ENCODE measurements at places on chromosomes 13 and 19. TPM values are rescaled to one million over a fixed set of nuclear protein-coding genes. Genes with fewer than 3 reads are reported as not detected.

DNA sequence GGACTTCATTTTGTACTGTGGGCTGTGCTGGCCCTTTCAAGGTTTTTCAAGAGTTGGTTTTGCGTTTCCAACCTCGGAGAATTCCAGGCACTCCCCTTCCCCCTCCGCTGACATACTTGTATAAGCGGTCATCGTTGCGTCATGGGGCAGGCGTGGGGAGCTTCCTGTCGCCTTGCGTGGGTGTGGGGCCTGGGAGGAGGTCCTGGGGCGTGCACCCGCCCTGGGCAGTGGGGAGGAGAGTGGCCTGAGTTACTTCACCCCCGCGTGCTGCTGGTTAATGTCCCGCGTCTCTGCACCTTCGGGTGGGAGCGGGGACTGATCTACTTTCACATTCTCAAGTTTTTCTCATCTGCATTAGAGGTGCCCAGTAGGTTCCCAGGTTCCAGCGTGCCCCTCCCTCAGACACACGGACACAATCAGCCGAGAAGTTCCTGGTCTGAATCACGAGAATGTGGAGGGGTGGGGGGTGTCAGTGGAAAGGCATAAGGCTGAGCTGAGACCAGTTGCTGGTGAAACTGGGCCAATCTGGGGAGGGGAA, 4.1 kb downstream of the IER2 start:
- H3K36me3 ChIP-seq: no peaks in the 10 kb centered on the region
- H3K27ac ChIP-seq: peak overlapping the region; percentile 97
- peak overlapping the region; percentile 82 for H3K4me3 ChIP-seq
- DNase-seq: peak; percentile 69
- peaks cover 7% of the 10 kb centered on the region for H3K4me1 ChIP-seq
- H3K27me3 ChIP-seq: no peaks in the 10 kb centered on the region

GRCh38 chr19:18839465-18840287, 7.9 kb downstream of the UPF1 start:
- peaks cover 38% of the 10 kb centered on the region for H3K36me3 ChIP-seq
- H3K27me3 ChIP-seq: no peaks in the 10 kb centered on the region
- peaks cover 3% of the 10 kb centered on the region for H3K4me1 ChIP-seq
- H3K4me3 ChIP-seq: no peak overlapping the region
- peak; percentile 59 for DNase-seq

DNA sequence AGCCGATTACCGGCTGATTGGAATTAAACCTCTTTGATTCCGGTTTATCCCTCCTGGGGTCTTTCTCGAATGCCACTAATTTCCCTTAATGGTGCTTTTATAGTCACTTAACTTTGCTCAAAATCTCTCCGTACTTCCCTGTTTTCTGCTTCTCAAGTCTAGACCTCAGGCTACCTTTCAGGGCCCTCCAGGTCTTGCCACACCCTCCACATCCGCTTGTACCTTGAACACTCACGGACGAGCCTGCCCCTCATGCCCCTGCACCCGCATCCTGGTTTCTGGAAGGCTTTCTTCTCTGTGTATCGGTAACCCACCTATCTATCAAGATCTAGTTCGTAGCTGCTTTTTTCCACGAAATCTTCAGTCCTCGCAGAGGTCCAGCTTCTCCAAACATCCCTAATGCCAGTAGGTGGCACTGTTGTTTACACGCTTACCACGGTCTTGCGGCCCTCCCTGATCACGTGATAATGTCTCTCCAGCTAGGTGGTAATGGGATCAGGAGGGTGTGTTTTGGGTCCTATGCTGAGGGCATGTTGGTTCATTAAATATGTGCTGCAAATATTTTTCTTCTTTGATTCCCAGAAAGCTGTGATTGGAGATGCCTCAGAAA, 13.8 kb downstream of the ATP12A start:
- DNase-seq: peak; percentile 90
- no peaks in the 10 kb centered on the region for H3K36me3 ChIP-seq
- H3K27ac ChIP-seq: no peak overlapping the region
- H3K4me3 ChIP-seq: no peak overlapping the region
- no peaks in the 10 kb centered on the region for H3K4me1 ChIP-seq

DNA sequence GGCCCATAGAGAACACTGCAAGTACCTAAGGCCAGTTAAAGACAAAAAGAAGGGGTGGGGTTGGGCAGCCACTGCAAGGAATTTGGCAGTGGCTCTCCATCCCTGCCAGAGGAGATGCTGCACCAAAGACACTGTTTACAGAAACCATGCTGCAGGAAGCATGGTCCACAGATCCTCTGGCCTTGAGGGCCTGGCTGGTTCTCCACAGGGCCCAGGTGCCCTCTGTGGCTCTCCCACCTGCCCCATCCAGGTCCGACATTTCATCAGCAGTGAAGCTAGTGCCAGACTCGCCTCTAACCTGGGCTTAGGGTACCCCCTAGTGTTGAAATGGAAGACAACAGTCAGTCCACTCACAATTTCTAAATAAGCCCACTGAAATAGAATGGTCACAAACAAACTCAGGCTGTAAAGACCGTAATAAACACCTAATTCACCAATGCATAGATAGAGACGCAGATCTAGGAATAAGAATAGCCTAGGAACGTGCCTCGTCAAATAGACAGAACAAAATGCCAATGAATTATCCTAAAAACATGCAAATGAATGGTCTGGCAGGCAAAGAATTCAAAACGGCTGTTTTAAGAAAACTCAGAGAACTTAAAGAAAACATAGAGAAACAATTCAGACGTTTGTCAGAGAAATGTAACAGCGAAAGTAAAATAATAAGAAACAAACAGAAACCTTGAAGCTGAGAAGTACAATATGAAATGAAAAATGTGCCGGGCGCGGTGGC, 23.3 kb downstream of the LYPD4 start:
- H3K27ac ChIP-seq: no peak overlapping the region
- H3K4me3 ChIP-seq: no peak overlapping the region
- H3K4me1 ChIP-seq: no peaks in the 10 kb centered on the region
- no peaks in the 10 kb centered on the region for H3K36me3 ChIP-seq

GRCh38 chr19:39438270-39438934, 2.7 kb upstream of the RPS16 start:
- no peak overlapping the region for H3K27ac ChIP-seq
- H3K4me3 ChIP-seq: no peak overlapping the region
- H3K4me1 ChIP-seq: no peaks in the 10 kb centered on the region
- H3K27me3 ChIP-seq: no peaks in the 10 kb centered on the region
- peaks cover 15% of the 10 kb centered on the region for H3K36me3 ChIP-seq

- H3K36me3 ChIP-seq: peaks cover 6% of the 10 kb centered on the region
- no peaks in the 10 kb centered on the region for H3K4me1 ChIP-seq
These were observed 848 bp downstream of the C19orf44 start for GRCh38 chr19:16497042-16497441.

DNA sequence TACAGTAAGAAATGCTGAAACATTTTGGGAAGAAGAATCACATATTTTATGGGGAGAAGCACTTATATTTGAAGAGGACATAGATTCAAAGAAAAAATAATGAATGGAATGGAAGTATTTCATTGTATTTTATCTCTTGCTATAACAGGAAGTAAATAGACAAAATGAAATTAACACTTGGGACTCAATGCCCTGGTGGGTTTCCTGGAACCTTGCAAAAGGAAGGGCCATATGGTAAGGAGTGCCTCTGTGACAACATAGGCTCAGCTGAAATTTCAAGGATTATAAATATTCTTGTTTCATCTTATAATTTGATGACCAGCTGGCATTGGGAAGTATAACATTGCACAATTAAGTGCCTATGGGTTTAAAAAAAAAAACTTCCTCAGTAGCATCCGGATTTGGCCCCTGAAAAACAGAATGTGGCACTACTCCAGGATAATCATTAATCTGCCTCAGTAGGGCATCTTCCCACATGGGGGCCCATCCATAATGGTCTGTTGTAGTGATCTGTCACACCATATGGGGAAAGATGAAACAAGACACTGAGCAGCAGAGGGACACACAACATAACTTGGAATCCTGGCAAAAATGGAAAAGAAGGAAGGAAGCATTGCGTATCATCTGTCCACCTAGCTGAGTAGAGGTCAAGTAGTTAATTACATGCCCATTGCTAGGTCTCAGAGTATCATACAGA, 321.6 kb downstream of the NDFIP2 start:
- DNase-seq: no peak
- no peak overlapping the region for H3K27ac ChIP-seq
- H3K36me3 ChIP-seq: no peaks in the 10 kb centered on the region
- H3K27me3 ChIP-seq: no peaks in the 10 kb centered on the region
- H3K4me3 ChIP-seq: no peak overlapping the region
- peaks cover 15% of the 10 kb centered on the region for H3K4me1 ChIP-seq

- no peak for DNase-seq
- no peaks in the 10 kb centered on the region for H3K4me1 ChIP-seq
- H3K36me3 ChIP-seq: no peaks in the 10 kb centered on the region
- H3K27me3 ChIP-seq: no peaks in the 10 kb centered on the region
These were observed 418 bp downstream of the ZNF444 start for GRCh38 chr19:56141417-56141993.

DNA sequence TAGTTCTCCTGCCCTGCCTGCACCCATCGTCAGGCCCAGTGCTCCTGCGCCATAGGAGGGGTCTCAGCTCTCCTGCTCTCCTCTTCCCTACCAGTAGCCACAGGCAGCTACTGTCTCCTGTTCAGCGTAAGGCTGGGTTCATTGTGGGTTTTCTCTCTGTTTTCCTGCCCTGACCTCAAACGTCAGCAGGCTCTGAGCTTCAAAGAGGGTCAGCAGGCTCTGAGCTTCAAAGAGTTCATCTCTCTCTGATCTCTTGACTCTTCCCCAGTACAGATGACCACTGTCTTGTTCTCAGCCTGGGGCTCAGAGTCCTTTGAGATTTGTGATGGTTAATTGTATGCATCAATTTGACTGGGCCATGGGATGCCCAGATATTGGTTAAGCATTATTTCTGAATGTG, 4.6 kb upstream of the CPB2 start:
- no peaks in the 10 kb centered on the region for H3K4me1 ChIP-seq
- H3K36me3 ChIP-seq: no peaks in the 10 kb centered on the region
- no peak overlapping the region for H3K27ac ChIP-seq
- no peaks in the 10 kb centered on the region for H3K27me3 ChIP-seq
- no peak for DNase-seq
- no peak overlapping the region for H3K4me3 ChIP-seq

DNA sequence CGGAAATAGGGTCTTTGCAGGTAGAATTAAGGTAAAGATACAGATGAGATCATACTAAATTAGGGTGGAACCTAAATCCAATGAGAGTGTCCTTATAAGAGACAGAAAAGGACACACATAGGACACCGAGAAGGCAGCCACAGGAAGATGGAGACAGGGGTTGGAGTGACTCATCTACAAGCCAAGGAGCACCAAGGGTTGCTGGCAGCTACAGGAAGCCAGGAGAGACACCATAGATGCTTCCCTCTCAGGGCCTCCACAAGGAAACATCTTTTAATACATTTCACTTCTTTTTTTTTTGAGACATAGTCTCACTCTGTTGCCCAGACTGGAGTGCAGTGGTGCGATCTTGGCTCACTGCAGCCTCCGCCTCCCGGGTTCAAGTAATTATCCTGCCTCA, 10.1 kb downstream of the TMEM143 start:
- no peaks in the 10 kb centered on the region for H3K4me1 ChIP-seq
- no peak for DNase-seq
- H3K27me3 ChIP-seq: no peaks in the 10 kb centered on the region
- H3K36me3 ChIP-seq: no peaks in the 10 kb centered on the region
- no peak overlapping the region for H3K4me3 ChIP-seq
- no peak overlapping the region for H3K27ac ChIP-seq

DNA sequence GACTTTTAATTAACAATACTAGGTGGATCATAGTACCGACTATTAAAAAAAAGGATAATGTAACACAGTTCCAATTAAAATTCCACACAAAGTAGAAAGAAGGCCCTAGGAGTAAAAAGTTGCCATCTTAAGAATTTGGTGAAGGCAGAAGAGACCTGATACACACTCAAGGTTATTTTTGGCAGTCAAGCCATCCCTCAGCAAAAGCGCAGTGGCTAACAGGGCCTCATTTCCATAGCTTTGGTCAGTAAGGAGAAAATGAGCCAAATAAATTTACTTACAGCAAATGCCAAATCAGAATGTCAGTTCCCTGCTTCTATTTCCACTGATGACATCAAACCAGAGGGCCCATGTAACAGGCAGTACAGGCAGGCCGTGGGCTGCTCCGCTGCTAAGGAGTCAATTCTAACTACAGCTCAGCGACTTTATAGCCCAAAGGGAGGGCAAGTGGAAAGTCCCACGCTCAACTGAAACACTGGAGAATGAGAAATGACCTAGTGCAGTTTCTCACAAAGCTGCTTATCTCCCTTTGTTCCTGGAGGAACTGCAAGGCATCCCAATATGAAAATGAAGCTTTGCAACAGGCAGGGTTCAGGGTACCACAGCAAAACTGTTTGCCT, 6.3 kb downstream of the ARGLU1 start:
- DNase-seq: no peak
- peak overlapping the region; percentile 24 for H3K4me3 ChIP-seq
- H3K27ac ChIP-seq: peak overlapping the region; percentile 3

DNA sequence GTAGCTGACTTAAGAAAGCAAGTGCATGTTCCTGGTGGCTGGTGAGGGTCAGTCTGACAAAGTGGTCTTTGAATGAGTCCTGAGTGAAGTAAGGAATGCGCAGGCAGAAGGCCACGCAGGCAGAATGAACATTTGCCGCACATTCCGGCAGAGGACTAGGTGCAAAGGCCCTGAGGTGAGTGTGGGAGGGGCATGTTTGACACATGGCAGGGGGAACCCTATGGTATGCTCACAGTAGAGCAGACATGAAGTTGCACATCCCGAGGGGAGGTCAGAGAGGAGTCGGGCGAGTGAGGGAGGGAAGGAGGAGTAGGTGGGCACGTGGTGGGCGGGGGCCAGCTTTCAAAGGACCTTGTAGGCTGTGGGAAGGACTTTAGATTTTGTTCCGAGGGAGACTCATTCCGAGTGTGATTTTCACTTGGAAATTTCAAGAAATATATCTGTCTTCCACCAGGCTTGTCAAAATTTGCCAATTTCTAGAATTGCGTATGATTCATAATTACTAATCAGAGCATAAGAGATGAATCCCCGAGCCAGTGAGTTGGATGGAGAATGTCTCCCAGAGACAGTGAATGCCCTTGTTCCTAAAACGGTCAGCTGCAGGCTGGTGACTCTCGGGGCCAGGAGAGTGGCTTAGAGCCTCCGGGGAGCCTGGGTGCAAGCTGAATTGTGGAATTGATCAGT, 40.3 kb downstream of the ERICH6B start:
- H3K4me3 ChIP-seq: no peak overlapping the region
- H3K4me1 ChIP-seq: no peaks in the 10 kb centered on the region
- H3K27me3 ChIP-seq: peaks cover 6% of the 10 kb centered on the region
- no peak overlapping the region for H3K27ac ChIP-seq
- no peaks in the 10 kb centered on the region for H3K36me3 ChIP-seq

DNA sequence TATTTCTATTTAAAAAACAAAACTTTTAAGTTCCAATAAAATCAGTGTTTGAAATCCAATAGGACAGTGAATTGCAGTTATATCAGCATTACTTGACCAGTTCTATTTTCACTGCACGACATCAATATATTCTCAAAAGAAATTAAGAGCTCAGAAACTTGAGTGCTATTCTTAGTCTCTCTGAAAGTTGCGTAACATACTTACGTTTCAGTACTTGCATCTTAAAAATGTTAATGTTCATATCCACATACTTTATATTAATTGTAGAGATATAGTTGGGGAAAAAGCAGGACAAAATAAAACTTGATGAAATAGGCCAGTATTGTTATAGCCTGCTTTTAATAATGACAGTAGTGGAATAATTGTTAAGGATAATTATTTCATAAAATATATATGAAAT, 720.5 kb upstream of the PCDH9 start:
- no peaks in the 10 kb centered on the region for H3K36me3 ChIP-seq
- no peak overlapping the region for H3K4me3 ChIP-seq
- no peaks in the 10 kb centered on the region for H3K4me1 ChIP-seq
- H3K27ac ChIP-seq: no peak overlapping the region

Gene CGB7
- 1.5 TPM for total RNA-seq

Gene CEACAM21
- 0.51 TPM for total RNA-seq

Gene LIM2
- total RNA-seq: not detected

Gene ZNF528
- total RNA-seq: 1.1 TPM

Gene TNNT1
- total RNA-seq: 22.9 TPM

Gene FCAR
- total RNA-seq: not detected

Gene SIAH3
- total RNA-seq: not detected

Gene WTIP
- 53.5 TPM for total RNA-seq

Gene C1QTNF9
- total RNA-seq: not detected

Gene CCDC122
- 11.5 TPM for total RNA-seq

Data from endodermal cell (in vitro differentiated cells).